ENCODE measurements at places on chromosomes 1 and 21. TPM values are rescaled to one million over a fixed set of nuclear protein-coding genes. Genes with fewer than 3 reads are reported as not detected.

- no peak overlapping the region for H3K4me3 ChIP-seq
- H3K4me1 ChIP-seq = no peaks in the 10 kb centered on the region
- no peaks in the 10 kb centered on the region for H3K27me3 ChIP-seq
- H3K27ac ChIP-seq = no peak overlapping the region
- no peak for DNase-seq
Measured at GRCh38 chr1:212141404-212141803, 105.9 kb downstream of the DTL start.

The TMEM81 gene
- 1.9 TPM for total RNA-seq

GRCh38 chr1:40312238-40313205 lies 4.6 kb downstream of the COL9A2 start:
- no peak for DNase-seq
- H3K27me3 ChIP-seq = peaks cover 21% of the 10 kb centered on the region
- H3K4me3 ChIP-seq = no peak overlapping the region
- peaks cover 14% of the 10 kb centered on the region for H3K4me1 ChIP-seq
- H3K27ac ChIP-seq = no peak overlapping the region
- H3K36me3 ChIP-seq = no peaks in the 10 kb centered on the region

DNA sequence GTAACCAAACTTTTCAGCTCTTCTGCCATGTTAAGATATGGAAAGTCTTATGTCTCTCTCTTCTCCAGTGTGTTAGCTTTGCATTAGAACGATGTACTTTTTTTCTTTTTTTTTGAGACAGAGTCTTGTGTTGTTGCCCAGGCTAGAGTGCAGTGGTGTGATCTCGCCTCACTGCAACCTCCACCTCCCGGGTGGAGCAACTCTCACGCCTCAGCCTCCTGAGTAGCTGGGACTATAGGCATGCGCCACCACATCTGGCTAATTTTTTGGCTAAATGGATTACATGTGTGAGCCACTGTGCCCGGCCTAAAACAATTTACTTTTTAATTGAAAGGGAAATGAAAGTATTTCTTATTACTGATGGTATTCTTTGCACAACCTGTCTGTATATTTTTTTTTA lies 35.8 kb downstream of the SPEN start:
- H3K4me3 ChIP-seq = no peak overlapping the region
- H3K27ac ChIP-seq = no peak overlapping the region
- no peaks in the 10 kb centered on the region for H3K27me3 ChIP-seq
- no peaks in the 10 kb centered on the region for H3K36me3 ChIP-seq
- peaks cover 40% of the 10 kb centered on the region for H3K4me1 ChIP-seq

GRCh38 chr1:42676534-42677087 lies 5.6 kb upstream of the YBX1 start:
- H3K4me1 ChIP-seq = peaks cover 20% of the 10 kb centered on the region
- H3K36me3 ChIP-seq = no peaks in the 10 kb centered on the region
- no peak overlapping the region for H3K4me3 ChIP-seq
- no peak for DNase-seq
- H3K27ac ChIP-seq = no peak overlapping the region
